Mammary epithelial cell (primary cell): ENCODE measurements at places on chromosomes 2 and 18.
A peak's percentile ranks its signal among the peaks of the same experiment; 100 is the strongest.

DNA sequence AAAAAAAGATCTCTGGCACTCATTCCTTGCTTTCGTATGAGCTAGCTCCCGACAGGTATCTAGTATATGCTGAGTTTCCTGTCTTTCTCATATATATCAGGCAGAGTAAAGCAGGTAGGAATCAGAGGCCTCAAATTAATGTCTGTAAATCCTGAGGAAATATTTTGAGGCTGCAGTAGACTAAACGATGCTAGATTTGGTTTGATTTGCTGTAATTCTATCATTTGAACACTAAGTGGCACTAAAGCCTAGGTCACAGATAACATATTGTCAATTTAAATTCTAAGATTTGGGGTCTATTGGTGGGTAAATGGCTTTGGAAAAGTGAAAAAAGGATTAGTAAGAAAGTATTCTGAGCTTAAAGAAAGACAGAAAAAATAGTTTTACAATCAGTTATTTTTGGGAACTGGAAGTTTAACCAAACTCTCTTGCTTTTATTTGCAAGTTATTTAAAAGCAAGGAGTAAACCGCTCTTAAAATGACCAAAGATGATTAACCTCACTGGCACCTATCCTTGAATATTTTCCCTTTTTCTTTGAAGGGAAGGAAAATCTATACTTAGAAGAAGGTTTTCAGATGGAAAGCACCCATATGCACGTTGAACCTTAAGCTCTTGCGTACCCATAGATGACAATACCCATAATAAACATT is 37.6 kb upstream of the SLC4A10 start:
- no peak for DNase-seq

DNA sequence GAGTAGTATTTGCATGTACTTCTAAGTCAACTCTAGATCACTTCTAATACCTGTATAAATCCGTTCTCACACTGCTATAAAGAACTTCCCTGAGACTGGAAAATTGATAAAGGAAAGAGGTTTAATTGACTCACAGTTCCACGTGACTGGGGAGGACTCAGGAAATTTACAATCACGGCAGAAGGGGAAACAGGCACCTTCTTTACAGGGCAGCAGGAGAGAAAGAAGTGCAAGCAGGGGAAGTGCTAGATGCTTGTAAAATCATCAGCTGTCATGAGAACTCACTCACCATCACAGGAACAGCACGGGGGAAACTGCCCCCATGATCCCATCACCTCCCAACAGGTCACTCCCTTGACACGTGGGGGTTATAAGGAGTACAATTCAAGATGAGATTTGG is 24.0 kb upstream of the SLC35F5 start:
- DNase-seq: no peak

- peak; percentile 72 for DNase-seq
These were observed 47.6 kb upstream of the GPC1 start for GRCh38 chr2:240387669-240388358.

DNA sequence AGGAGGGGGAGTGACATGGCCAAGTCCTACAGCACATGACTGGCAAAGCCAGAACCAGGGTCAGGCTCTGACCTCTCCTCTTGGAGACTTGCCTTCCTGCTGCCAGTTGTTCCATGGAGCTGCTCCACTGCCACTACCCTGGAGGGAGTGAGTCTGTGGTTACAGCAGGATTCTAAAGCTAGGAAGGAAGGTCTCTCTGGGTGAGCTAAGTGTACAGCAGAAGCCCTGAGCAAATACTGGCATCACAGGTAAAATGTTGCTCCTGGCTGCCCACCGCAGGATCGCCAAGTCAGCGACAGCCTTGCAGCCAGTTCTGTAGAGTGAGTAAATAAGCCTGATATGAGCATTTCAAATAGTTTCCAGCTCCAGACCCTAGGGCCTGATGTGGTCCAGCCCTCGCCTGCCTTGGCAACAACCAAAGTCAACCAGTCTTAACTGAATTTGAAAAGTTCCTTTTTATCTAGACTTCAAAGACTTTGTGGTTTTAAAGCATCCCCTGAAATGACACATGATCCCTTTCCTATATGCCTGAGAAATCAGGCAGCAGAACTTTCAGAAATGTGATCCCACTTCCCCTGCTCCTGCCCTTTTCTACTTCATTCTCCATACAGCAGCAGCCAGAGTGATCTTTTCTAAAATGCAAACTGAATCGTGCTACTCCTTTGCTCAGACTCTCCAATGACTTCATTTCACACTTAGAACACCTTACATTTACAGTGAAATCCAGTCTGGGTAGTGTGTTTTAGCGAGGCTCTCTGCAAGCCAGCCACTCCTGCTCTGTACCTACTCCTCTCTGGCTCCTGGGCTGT is 114.3 kb downstream of the MGAT5 start:
- DNase-seq: no peak

- peak; percentile 35 for DNase-seq
These were observed 323.0 kb downstream of the TXNL1 start for GRCh38 chr18:56315363-56315762.

DNA sequence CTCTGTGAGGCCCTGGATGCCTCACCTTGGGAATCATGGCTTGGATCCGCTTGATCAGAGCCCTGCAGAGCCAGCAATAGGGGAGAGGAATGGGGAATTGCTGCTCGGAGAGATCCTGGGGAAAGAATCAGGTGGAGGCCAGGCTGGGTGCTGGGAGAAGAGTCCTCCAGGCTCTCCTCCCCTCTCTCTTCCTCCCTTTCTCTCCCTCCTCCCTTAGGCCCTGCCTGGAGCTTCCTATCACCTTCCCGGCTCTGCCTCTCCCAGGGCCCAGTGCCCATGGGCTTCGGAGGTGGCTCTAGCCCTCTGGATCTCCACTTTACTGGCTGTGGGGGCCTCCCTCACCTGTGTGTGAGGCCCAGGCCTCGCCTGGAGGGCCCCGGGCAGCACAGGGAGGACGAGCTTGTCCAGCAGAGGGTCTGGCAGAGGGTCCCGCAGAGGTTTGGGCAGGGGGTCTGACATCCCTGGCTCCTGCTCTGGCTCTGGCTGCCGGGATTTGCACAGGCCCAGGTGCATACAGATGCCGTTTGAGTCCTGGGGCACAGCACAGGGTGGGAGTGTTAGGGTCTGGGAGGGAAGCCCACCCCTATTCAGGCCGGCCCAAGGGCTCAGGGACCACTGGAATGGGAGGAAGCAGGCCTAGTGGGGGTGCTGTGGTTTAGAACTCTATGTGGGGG is 2.6 kb downstream of the SFTPB start:
- no peak for DNase-seq

DNA sequence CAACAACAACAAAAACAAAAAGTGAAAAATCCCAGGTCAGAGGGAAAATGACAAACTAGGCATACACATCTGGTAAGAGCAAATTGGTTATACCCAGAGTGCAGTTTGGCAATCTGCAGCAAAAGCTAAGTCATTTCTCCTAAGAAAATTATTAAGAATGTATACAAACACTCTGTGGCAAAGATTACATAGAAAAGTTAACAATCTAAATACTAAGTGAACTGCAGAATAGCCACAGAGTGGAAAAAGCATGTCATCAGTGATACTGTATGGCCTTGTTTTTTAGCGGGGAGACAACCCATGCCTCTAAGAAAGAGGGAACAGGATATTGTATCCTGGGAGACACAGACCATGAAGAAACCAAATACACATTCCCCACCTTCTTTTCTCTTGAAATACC is 136.0 kb upstream of the ITGB6 start:
- no peak for DNase-seq

GRCh38 chr2:219542931-219543595 is 546 bp downstream of the CHPF start:
- DNase-seq: peak; percentile 71

DNA sequence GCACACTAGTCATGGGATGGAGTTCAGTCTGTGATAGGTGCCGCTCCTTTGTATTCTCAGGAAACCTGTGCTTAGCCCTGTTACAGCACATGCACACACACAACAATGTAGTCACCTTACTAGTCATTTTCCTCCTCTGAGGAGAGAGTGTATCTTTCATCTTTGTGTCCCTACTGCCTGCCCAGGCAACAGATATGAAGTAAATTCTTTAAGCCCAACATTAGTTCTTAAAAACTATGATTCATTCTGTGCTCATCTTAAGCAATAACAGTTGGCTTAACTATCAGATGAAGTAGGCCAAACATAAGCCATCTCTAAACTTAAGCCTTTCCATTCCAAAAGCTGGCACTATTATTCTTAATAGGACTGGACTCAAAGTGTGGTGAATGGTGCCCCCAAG is 186.5 kb downstream of the LNPK start:
- peak; percentile 55 for DNase-seq

DNA sequence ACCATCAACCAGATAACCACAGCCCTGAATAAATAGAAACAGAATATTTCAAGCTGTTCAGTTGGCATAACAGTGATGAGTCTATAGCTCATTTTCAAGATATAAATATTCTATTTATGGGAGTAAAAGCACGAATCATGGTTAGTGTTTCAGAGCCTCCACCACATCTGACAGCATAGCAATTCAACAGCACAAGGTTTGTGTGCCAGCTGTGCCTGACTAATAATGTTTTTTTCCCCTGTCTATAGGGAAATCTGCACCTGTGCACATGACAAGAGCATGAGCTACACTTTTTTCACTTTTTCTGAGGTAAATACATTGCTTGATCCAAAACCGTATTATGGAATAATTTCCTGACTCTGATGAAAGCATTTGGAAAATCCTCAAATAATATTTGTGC is 251.3 kb downstream of the RPIA start:
- no peak for DNase-seq

DNA sequence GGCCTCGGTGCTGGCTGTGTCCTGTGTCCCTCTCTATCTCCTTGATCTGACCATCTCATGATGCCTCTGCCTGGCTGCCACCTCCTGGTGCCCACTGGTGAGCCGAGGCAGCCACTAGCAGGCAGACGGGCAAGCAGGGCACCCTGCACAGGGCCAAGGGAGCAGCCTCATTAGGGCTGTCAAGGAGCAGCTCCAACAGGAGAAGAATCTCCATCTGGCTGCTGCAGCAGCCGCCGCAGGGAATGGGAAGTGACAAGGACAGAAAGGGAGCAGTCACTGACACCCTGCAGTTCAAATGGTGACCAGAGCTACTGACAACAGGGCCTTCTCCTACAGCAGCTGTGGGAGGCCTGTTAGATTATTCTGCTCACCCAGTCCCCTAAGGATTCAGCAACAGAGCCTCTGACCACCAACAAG is 32.6 kb downstream of the ALPK2 start:
- DNase-seq: no peak

- no peak for DNase-seq
These were observed 29.6 kb upstream of the PGAP1 start for GRCh38 chr2:196956069-196956468.

DNA sequence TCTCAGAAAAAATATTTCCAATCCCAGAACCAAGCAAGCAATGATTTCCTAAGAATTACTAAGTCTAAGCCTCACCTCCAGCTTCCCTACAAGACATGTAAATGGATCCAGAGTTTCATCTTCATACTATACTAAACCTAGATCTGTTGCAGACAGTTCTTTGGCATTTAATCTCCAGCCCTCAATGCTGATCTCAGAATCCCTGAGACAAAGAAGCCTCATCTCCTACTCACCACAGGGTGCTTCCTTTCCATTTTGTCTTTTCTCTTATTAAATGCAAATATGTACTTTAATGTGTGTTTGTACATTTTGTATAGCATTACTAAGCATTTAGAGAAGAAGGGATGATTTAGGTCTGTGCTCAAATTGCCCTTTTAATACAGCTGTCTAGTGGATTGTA is 954.9 kb downstream of the TDRD15 start:
- no peak for DNase-seq

DNA sequence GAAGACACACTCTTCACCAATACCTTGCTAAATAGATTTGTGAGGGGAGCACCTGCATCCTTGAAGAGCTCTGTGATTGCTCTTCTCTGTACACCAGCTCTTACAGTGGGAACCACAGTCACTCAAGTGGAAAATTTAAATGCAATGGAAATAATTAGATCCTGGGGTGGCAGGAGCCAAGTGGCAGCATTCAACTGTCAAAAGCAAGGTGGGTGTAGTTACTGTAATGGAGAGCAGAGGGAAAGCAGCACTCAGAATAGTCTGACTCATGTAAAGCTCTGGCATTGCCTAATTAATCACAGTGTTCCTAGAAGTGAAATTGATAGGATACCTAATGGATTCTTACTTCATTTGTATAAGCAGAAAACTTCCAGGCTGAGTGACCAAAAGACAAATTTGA is 245.8 kb downstream of the KCNE4 start:
- DNase-seq: peak; percentile 14

GRCh38 chr2:239181074-239181902 is 219.5 kb downstream of the HDAC4 start:
- no peak for DNase-seq

GRCh38 chr18:11309172-11309571 is 159.8 kb upstream of the PIEZO2 start:
- no peak for DNase-seq

GRCh38 chr2:44956843-44957242 is 15.3 kb downstream of the SIX3 start:
- DNase-seq: no peak

DNA sequence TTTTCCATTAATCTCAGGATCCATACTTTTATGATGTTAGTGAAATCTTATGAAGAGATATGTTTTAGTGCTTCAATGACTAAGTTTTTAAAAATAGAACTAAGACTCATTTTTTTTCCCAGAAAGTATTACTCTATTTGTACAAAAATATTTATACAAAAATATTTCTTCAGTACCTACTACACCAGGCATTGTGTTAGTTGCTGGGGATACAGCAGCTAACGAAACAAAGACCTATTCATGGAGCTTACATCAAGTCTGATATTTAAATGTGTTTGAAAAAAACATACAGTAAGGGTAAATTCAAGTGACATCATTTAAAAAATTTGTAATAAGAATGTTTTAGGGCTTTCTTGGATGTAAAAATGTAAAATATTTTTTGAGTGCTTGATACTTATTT is 11.6 kb downstream of the VAPA start:
- DNase-seq: no peak

DNA sequence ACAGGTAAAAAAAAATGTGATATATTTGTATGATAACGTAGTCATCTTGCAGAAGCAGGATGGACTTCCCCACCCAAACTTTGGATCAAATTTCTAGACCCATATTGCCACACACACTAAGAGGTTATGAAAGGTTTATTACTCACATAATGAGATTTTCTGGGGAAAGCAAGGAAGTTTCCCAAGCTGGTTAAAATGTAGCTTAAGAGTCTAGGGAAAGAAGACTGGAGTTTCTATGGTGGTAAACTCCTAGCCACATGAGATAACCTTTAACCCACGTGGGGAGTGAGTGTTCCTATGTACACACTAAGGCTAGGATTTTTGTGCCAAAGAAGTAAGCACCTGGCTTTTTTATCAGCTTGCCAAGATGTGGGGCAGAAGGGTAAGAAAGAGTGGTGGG is 335.7 kb upstream of the UBE2E3 start:
- DNase-seq: peak; percentile 85
